Stimulated activated CD8-positive, alpha-beta memory T cell treated with anti-CD3 and anti-CD28 coated beads, Interleukin-12 subunit alpha, Interleukin-12 subunit beta, amount 100 ng/mL, for 1 hour (primary cell): ENCODE measurements at places on chromosomes 11 and 22.

DNA sequence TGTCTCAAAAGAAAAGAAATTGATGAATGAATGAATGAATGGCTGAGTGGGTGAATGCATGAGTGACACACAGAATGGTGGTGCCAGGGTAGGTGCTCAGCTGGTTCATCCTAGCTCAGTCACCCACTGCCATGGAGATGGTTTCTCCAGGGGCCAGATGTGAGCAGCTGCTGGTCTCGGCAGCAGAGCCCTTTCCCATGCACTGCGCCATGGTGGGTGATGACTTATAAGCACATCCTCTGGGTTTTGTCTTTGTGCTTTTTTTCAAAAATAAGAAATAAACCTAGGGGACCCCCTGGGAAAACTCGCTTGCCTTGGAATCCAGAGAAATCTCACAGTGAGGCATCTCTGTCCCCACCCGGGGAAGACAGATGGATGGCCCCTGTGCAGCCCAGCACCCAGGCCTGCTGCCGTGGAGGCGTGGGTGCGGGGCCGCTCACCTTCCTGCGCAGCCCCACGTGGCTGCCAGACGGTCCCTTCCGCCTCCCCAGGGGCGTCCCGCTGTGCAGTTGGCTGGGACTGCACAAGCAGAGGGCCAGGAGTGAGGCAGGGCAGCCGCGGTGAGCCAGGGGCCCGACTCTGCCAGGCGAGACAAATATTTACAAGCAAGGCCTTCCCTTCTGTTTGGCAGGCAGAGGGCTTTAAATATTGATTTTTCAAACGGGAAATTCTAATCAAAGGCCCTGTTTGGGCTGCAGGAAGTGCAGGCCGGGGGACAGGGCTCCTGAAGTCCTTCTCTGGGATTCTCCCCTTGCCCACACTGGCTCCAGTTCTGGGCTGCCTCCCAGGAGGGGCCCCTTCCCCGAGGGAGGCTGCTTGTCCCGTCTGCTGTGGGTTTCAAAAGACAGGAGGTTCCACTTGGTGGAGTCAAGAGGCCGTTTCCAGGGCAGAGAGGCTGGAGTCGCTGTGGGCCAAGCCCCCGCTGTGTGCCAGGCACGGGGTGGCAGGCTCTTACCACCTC lies 24.3 kb downstream of the MPPED1 start:
- DNase-seq = no peak

DNA sequence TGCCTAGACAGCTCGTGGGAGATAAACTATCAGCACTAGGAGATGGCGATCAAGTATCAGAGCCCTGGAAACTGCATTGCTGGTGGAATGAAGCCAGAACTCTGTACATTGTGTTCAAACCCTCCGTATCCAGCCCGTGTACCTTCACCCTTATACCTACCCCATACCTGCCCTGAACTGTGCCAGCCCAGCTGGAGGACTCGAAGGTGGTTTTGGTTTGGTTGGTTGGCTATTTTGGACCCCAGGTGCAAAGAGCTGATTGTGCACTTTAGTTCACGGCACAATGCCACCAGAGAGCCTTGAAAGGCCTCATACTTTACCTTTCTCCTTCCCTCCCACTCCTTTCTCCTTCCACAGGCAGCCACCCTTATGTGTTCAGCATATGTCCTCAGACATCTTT lies 16.0 kb downstream of the FAM83F start:
- no peak for DNase-seq

GRCh38 chr11:31823644-31824331 lies 12.7 kb upstream of the PAX6 start:
- DNase-seq = no peak

DNA sequence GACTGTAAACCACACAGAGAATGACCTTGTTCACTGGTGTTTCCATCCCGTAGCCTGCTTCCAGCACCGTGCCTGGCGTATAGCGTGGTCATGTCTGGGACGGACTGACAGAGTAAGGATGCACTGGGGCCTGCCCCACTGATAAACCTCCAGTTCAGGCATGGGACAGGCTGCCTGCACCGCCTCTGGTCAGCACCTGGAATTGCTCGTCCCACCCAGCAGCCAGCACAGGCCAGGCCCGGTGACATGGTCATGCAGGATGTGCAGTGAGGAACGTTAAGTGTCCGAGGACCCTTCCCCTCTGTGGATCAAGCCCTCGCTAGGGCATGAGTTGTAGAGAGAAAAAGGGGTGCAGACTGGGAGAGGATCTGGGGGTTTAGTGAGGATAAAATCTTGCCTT lies 44.8 kb downstream of the LMO1 start:
- DNase-seq = no peak

- DNase-seq = no peak
Measured at GRCh38 chr11:72370201-72370600, 64.1 kb downstream of the CLPB start.

DNA sequence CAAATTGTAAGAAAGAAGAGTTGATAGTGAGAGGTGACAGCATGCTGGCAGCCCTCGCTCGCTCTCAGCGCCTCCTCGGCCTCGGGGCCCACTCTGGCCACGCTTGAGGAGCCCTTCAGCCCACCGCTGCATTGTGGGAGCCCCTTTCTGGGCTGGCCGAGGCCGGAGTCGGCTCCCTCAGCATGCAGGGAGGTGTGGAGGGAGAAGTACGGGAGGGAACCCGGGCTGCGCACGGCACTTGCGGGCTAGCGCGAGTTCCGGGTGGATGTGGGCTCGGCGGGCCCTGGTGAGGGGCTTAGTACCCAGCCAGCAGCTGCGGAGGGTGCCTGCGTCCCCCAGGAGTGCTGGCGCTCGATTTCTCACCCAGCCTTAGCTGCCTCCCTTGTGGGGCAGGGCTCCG lies 539.7 kb upstream of the CCDC179 start:
- no peak for DNase-seq
